NCI-H2029 (cell line): ENCODE measurements at places on chromosomes 4 and X.

DNA sequence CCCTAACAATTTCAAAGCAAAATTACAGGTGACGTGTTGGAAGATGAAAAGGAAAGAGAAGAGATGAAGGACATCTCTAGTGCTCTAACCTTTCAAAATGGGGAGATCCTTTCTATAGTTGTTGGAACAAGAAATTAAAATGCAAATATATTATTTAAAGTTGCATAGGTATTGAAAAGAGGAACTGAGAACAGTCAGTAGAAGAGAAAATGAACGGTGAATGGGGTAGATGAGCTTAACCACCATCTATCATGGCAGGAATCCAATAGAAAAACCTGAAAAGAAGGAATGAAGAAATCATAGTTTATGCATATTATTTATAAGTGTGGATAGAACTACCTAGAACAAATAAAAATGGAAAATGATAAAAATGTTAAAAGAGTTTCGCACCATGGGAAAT lies 42.0 kb downstream of the ANXA5 start:
- DNase-seq, result no peak

- DNase-seq, result no peak
These were observed 318.7 kb downstream of the SLC7A11 start for GRCh38 chr4:137923494-137923893.

DNA sequence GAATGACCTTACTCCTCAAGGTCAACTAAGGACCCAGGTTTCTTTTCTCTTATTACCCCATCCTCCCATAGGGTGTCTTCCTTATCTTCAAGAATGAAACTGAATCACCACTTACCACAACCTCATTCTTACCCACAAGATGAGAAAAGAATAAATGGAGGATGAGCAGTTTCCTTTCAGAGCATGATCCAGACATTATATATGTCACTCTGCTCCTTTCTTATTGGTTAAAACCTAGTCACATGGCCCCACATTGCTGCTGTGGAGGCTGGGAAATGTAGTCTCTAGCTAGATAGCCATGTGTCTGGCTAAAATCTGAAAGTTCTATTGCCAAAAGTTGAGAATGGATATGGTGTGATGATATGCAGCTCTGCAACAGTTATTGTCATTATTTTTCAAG lies 62.4 kb upstream of the RAI2 start:
- DNase-seq, result no peak

GRCh38 chr4:182350041-182350440 lies 106.8 kb downstream of the TENM3 start:
- DNase-seq, result no peak

- no peak for DNase-seq
These were observed 773.6 kb upstream of the DIAPH2 start for GRCh38 chrX:95911062-95911461.

DNA sequence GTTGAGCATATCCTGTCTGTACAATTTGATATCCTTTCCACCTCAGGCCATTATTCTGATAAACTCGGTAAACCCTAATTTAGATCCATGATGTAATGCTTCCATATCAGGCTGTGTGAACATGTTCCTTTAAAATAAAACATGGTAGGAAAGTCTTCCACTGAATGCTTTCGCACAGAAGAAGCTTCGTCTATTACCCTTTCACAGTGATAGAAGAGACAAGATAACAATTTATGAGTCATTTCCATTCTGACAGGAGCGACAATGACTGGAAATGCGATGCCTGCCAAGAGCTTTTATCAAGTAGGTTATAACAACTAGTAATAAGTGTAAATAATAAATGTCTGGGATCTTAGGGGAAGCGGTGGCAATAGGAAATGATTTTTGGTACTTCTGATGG lies 98.8 kb downstream of the TTC29 start:
- DNase-seq, result no peak

DNA sequence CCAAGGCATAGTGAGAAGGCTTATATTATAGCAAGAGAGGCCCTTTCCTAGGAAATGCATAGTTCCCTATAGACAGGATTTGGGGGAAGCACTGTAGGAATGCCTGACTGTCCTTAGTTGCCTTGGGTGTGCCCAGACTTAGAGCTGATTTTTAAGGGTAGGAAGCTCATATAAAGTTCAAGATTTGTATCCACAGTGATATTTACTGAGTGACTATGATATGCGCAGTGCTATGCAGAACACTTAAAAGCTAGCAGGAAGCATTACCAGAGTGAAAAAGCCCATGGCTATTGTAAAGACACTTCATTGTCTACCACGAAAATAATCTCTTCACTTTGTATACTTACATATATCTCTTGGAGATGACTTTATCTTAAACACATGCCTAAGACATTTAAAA lies 50.1 kb upstream of the IL13RA1 start:
- DNase-seq, result no peak

GRCh38 chrX:100636321-100636991 lies at the start of gene TSPAN6:
Gene TSPAN6, minus strand, starts transcription at chrX:100636806. Its CDS starts 112 bp downstream, at chrX:100636694.
- peak; percentile 70 for DNase-seq

DNA sequence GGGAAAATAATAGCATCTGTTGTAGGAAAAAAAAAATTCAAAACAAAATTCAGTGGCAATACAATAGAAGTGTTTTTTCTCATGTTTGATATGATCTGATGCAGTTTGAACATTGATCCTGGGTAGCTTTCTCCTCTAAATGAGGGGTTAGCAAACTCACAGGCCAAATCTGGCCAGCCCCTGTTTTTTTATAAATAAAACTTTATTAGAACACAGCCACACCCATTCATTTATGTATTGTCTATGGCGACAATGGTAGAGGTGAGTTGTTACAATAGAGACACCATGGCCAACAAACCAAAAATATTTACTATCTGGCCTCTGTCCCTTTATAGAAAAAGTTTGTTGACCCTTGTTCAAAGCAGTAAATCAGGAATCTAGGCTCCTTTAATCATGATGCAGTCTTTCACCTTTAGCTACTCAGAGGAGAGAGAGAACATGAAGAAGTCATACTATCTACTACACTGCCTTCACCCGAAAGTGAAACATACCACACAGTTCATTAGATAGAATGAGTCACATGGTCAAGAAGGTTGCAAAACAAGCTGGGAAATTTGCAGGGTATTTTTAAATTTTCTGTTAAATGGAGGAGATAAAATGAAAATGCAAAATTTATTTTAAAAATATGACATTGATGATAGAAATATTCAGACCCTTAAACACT lies 186.6 kb upstream of the MAOA start:
- DNase-seq, result no peak

GRCh38 chr4:88189881-88190585 lies 31.6 kb upstream of the ABCG2 start:
- no peak for DNase-seq

- DNase-seq, result no peak
These were observed 470.5 kb downstream of the GRXCR1 start for GRCh38 chr4:43362875-43363636.

DNA sequence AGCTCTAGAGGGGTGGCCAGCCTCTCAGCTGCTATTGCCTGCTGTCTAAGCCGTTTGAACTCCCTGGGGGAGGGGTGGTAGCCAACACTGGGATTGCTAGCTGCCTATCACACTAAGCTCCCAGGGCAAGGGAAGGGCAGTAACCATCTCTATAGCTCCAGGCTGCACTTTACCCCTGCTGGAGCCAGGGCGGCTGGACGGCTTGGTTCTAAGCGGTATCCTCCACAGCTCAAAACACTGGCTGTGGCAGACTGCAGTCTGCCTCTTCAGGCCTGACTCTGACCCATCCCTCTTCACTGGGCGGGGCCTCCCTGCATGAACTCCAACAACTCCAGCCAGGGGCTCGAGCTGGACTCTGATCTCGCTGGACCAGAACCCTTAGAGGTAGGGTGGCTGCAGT lies 55.3 kb upstream of the GNRHR start:
- DNase-seq, result no peak

DNA sequence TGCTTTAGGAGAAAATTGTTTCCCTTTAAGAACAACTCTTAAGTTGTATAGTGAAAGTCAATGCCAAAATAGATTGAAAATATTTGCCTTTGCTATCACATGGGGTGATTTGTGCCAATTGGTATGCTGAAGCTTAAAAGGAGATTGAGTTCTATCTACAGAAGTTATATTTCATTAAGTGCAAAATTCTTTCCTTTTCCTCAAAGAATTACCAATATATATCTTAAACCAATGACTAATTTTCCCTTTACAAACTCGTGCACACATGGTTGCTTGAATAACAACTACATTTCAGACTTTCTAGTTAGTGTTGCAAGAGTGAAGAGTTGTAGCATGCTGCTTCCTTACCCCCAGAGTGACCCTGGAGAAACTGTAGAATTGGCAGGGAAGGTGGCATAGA lies 990.0 kb upstream of the PABPC4L start:
- DNase-seq, result no peak

- DNase-seq, result peak; percentile 3
These were observed at the start of gene TLR3 for GRCh38 chr4:186068581-186069348. Gene TLR3, plus strand, starts transcription at chr4:186069156. Its CDS starts 7,464 bp downstream, at chr4:186076620.

- DNase-seq, result peak; percentile 29
These were observed 18.9 kb upstream of the SPANXN3 start for GRCh38 chrX:143536176-143536575.

DNA sequence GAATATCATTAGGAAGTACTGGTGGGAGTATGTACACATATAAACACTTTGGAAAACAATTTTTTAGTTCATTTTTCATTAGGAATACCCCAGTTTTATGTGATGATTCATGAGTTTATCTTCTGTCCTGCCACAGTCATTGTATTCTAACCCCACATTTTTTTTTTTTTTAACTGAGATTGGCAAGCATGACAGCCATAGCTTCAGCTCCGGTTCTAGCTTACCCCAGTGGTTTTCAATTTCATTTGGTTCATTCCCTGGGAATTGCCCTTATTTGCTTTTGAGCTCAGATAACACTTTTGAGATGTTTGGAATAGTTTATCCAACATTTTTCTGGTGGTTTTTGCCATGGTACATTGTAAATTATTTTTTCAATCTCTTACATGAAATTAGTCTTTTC lies 21.0 kb upstream of the FMR1 start:
- no peak for DNase-seq

GRCh38 chrX:72620550-72621145 lies 48.0 kb upstream of the HDAC8 start:
- no peak for DNase-seq

- no peak for DNase-seq
These were observed 2053.5 kb upstream of the TENM3 start for GRCh38 chr4:180189666-180190065.

- no peak for DNase-seq
These were observed 86.5 kb downstream of the MAGED4 start for GRCh38 chrX:52271206-52271605.

- DNase-seq, result no peak
These were observed 17.4 kb upstream of the UGT2B7 start for GRCh38 chr4:69078852-69079251.

DNA sequence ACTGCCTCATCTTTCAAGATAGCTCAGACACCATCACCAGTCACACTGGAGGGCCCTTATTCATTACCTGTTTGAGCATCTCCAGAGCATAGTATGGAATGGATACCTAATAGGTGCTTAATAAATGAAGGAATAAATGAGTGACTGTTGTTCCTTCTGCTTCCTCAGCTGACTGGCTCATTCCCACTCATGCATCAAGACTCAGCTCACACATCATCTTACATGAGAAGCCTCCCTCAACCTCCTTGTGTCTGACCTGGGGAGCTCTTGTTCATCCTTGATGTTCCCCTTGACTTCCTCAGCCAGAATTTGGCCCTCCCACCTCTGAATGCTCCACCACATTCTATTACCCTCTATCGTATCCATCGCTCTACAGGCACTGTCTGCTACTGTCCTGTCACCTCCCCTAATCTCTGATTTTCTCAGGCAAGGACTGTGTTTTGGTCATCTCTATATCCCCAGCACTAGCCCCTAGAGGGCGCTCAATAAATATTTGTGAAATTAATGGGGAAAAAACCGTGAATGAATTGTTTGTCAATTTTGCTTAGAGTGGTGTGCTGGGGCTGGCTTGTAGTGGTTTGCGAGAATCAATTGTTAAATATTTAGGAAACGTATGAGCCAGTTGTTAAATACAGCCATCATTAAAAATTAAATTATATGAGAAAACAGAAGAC lies 88.3 kb downstream of the NHSL2 start:
- no peak for DNase-seq

DNA sequence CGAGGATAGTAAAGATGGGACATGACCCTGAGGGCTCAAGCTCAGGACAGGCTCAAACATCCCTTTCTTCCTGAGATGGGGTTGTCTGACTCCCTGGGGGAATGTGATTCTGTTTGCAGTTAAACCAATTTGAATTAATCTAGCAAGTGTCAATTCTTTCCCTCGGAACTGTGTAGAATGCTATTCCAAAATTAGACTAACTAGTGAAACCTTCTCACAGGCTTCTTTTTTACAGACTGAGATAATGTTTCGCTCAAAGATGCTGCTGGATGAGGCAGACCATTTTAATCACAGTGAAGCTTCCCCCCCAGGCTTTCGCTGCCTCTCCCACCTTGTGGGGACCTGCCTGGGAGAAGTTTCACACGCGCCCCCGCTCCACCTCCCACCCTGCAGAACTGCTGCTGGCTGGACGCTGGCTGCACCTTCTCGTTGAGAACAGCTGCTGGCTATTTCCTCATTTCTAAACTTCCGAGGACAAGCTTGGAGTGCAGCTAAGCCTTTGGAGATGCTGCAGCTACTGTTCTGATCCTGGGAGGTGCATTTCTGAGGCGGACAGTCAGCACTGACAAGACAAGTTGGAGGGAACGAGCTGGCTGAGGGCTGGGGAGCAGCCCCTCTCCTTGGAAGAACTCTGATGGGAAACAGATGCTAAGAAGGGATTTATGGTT lies 297.8 kb downstream of the RAPGEF2 start:
- DNase-seq, result no peak

DNA sequence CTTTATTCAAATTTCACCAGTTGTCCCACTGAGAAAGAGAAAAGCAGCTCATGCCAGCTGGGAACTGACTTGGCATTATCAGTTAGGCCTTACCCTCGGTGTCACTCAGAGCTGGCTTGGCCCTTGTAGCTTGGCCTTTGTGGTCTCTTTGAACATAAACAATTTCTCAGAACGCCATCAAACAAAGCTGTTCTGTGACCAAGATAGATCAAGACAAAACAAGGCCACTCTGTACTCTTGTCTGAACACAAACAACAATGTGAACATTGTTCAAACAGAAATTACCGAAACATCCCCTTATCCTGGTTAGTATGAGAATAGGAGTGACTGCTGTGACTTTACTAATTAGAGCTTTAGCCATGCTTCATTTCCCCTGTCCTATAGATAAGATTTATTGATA lies 57.2 kb downstream of the DIPK2B start:
- no peak for DNase-seq
